Mammary epithelial cell (primary cell): ENCODE measurements at places on chromosomes 11 and 22. TPM values are rescaled to one million over a fixed set of nuclear protein-coding genes. Genes with fewer than 3 reads are reported as not detected.

DNA sequence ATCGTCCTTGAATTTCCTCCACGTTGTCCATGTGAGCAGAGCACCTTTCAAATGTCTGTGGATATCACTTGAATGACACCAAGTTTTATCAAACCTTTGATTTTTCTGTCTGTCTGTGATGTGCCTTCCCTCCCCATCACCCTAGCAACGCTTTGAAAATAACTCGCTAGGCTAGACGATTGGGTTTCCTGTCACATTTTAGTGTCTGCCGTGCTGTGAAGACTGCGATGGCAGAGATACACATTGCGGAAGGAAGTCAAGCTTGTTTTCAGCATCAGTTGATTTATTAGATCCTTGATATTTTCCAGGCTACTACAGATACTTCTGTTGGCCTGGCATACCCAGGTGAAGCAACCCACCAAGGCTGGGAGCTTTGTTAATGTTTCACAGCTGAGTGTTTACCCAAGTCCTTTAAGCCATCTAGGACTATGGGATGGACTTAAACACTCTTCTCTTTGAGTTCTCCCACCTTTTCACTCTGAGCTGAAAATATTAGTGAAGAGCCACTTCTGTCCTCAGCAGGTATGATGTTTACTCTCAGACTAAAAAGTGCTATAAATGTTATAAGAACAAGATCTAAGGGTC, 93.6 kb upstream of the CD44 start:
- DNase-seq = no peak

DNA sequence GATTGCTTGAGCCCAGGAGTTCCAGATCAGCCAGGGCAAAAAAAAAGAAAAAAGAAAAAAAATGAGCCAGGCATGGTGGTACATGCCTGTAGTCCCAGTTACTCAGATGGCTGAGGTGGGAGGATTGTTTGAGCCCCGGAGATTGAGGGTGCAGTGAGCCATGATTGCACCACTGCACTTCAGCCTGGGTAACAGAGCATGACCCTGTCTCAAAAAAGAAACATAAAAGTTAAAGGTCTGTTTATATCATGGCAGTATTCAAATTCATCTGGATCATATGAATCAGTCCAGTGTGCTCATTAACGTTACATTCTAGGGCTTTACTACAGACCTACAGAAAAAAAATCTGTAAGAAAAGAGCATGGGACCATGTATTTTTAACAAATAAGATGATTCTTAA, 13.9 kb downstream of the HSD17B12 start:
- no peak for DNase-seq

The LRRC10B gene
- under 0.01 TPM for total RNA-seq

GRCh38 chr22:48711031-48711431, 1116.6 kb downstream of the BRD1 start:
- no peak for DNase-seq

GRCh38 chr22:26665813-26666231, 8.4 kb downstream of the MIAT start:
- no peak for DNase-seq

The HMOX1 gene
- 9.0 and 14.1 TPM in 2 replicates for total RNA-seq

The NXPE4 gene
- total RNA-seq = not detected

DNA sequence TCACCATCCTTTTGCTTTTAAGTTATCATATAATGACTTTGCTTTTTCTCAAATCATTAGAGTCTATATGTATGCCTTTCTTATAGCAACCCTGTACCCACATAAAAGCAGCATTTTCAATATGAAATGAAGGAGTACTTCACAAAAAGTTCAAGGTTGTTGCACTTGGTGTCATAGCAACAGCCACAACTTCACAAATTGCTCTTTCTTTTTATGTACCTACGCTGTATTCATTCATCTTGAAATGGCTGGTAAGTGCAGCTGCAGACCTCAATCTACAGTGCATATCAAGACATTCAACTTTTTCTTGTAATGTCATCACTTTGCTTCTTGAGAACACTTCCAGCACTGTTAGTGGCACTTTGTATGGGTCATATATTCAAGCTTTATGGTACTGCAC, 18.6 kb downstream of the CWC15 start:
- DNase-seq = no peak

DNA sequence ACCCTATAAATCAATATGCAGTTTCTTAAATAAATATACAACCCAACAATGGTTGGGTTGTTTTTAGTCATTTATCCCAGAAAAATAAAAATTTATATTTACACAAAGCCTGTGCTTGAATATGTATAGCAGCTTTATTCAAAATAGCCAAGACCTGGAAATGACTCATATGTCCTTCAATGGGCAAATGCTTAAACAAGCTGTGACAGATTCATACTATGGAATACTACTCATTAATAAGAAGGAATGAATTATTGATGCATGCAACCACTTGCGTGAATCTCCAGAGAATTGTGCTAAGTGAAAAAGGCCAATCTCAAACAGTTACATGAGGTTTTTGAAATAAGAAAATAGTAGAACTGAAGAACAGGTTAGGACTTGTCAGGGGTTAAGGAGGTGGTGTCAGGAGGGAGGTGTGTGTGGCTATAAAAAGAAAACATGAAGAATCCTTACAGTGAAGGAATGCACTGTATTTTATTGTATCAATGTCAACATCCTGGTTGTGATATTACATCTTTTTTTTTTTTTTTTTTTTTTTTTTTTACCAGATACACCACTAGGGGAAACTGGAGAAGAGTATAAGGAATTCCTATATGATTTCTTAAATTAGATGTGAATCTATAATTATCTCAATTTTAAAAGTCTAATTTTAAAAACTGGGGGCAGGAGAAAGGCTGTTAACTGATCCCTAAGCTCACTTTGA, 82.4 kb upstream of the CD44 start:
- DNase-seq = peak; percentile 86

GRCh38 chr11:60984636-60985035, 13.2 kb downstream of the CD6 start:
- DNase-seq = no peak

DNA sequence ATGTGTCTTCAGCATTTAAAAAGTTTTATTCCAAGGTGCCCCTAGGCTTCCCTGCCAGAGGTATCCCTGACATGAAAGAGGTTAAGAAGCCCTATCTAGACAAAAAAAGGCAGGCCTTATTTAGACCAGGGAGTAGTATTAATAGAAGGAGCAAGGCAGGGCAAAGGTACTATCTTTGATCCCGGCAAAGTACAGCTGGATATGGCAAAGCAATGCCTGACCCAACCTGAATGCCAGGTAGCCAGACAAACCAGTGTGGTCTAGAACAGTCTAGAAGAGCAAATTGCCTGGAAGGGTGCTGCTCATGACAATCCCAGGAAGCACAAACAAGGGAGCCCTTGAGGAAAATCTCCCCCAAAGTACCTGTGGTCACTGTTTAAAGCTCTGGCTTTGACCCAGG, 62.6 kb upstream of the SYT13 start:
- DNase-seq = no peak

The ZNF215 gene
- total RNA-seq = 9.2 and 10.0 TPM in 2 replicates

- no peak for DNase-seq
These were observed 918 bp downstream of the CHORDC1 start for GRCh38 chr11:90221803-90222458.

GRCh38 chr22:48366591-48366990, 1461.1 kb downstream of the BRD1 start:
- DNase-seq = no peak

GRCh38 chr22:49292909-49293308, 534.8 kb downstream of the BRD1 start:
- DNase-seq = no peak

The POU2AF3 gene
- total RNA-seq = 0.33 TPM
